ENCODE measurements at places on chromosomes 11 and 22.

- no peak for DNase-seq
These were observed 34.8 kb upstream of the MYOD1 start for GRCh38 chr11:17684550-17684949.

DNA sequence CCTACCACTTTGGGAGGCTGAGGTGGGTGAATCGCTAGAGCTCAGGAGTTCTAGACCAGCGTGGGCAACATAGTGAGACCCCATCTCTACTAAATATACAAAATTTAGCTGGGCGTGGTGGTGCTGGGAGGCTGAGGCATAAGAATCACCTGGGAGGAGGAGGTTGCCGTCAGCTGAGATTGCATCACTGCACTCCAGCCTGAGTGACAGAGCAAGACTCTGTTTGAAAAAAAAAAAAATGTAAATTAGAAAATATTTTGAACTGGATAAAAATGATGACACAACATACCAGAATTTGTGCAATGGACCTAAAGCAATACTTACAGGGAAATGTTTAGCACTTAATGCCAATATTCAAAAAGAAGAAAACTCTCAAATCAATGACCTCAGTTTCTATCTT, 46.4 kb downstream of the ATG16L2 start:
- no peak for DNase-seq

GRCh38 chr22:26609287-26609686, 8.5 kb downstream of the CRYBB1 start:
- no peak for DNase-seq

DNA sequence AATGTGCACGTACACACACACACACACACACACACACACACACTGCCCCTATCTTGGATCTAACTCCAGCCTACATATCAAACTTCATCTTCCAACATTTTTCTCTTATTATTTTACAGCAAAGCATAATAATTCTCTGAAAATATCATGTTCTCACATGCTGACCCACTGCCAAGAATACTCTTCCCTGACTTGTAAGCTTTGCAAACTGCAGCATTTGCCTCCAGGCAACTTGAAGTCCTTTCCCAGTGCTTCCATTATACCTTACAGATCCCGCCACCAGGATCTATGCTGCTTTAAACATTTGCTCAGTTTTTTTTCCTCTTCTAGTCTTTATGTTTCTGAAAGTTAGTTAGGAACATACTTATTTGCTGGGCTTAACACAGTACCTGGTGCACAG, 483.3 kb upstream of the ARHGAP42 start:
- DNase-seq: no peak

DNA sequence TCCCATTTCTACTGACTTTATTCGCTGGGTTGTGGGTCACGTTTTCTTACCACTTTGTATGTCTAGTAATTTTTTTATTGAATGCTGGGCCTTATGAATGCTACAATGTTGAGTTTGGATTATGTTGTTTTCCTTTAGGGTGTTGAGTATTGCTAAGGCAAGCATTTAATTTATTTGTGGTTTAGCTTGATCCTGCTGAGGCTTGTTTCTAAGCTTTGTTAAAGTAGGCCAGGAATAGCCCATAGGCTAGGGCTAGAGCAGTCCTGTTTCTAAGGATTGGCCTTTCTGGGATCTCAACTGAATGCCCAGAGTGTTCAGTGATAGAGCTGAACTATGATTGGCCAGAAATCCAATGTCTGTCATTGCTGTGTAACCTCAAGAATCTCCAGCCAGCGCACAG, 56.1 kb upstream of the LDLRAD3 start:
- no peak for DNase-seq

- peak; percentile 76 for DNase-seq
These were observed 55.8 kb upstream of the RRAS2 start for GRCh38 chr11:14414470-14415461.
